Smooth muscle cell of the coronary artery (primary cell): ENCODE measurements at places on chromosomes 13 and 19. TPM values are rescaled to one million over a fixed set of nuclear protein-coding genes. Genes with fewer than 3 reads are reported as not detected.

Gene LILRB1
- total RNA-seq, result not detected in 2 replicates

Gene KLK6
- total RNA-seq, result 0.08 TPM in 1 of 2 replicates, not detected in the other

Gene FOXO1
- total RNA-seq, result 1.9 and 7.9 TPM in 2 replicates

Gene SYNGR4
- not detected in 2 replicates for total RNA-seq

Gene CTXN1
- 0.12 and 2.8 TPM in 2 replicates for total RNA-seq

Gene CEACAM1
- not detected in 2 replicates for total RNA-seq

Gene FREM2
- under 0.01 TPM in 1 of 2 replicates, not detected in the other for total RNA-seq

Gene ARRDC5
- 0.12 TPM in 1 of 2 replicates, not detected in the other for total RNA-seq

Gene EFNA2
- not detected in 2 replicates for total RNA-seq

Gene GPR18
- total RNA-seq, result not detected in 2 replicates

Gene ZNF541
- under 0.01 TPM in 1 of 2 replicates, not detected in the other for total RNA-seq

Gene LILRB4
- total RNA-seq, result not detected in 2 replicates
